ENCODE measurements at places on chromosomes 5 and 9.

- DNase-seq: no peak
These were observed 67.6 kb upstream of the TMC1 start for GRCh38 chr9:72453797-72454196.

- DNase-seq: no peak
These were observed 155.5 kb upstream of the EPB41L4A start for GRCh38 chr5:112574536-112574935.

DNA sequence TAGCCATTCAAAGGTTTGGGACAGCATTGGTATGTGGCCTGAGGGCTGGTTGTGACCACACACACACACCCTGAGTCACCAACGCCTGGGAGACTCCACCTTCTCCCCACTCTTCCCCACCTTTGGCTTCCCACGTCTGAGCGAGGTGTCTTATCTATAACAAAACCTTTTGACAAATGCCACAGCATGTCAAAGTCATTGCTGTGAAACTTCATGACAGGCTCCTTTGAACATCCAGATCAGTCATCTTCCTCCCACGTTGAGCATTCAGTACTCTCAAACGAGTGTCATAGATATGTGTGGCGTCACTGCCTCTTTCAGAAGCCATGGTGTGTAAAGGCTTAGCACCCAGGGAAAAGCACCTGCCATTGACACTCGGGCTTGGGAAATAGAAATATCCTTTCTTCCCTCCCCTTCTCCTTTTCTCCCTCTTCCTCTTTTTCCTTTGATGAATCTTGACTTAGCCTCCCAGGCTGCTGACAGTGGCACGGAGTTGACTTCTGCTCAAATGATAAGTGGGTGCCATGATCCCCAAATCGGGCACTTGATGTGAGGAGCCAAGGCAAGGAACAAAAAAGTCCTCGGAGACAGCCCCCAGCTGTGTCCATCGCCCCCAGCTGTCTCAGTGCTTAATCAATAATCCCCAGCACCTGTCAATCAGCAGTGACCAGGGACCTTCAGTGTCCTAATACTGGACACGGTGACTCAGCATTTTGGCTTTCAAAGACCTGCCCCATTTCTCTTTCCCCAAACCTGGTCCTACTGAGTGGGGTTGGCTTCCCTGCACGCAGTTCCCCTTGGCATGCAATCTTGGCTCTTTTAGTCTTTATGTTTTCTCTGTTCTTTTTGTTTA is 114.8 kb downstream of the FGF18 start:
- DNase-seq: no peak

DNA sequence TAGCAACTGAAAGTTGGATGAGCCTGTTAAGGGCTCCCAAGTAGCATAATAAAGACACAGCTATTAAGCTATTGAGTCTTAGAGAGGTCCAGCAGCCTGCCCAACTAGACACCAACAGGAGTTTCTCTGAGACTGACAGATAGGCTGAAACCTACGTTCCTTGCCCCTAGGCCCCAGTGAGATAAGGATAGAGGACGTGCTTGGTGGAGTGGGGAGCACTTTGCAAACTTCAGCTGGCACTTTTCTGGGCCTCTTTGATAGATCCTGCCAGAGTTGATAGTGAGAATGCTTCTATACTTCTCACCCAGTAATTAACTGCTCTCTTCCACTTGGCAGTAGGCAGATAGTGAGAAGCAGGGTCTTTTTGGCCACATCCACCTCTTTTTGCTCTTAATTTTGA is 20.8 kb upstream of the CTNNA1 start:
- DNase-seq: no peak

DNA sequence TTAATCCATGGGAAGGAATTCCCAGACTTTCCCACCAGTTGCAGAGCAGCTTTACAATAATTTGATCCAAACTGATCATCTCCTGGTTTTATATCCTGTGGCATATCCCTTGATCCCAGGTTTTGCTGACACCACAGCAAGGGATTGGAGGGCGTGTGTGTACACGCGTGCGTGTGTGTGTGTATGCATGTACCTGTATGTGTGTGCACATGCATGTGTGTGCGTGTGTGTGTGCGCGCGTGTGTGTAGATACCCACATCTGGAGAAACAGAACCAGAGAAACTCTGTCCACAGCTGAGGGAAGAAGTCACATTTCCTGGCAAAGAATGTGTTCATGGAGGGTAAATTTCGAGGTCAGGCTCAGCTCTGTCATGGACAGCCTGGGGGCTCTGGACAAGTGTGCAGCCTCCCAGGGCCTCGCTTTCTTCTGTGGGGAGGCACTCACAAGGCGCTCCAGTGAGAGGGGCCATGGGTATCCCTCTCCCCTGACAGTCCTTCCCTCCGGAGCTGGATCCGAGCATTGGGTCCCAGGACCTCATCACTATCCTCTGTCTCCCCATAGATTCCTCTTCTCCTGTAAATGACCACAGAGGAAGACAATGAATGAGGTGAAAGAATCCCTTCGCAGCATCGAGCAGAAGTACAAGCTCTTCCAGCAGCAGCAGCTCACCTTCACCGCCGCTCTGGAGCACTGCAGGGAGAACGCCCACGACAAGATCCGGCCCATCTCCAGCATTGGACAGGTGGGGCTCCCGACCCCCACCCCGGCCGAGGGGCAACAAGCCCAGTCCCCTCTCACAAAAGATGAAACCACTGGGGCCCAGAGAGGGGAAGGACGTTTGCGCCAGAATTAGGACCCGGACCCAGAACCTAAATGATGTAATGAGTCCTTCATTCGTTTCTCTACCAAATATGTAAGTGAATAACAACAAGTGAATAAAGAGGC is 4.9 kb downstream of the SPACA9 start:
- no peak for DNase-seq

- no peak for DNase-seq
These were observed 77.8 kb downstream of the BAAT start for GRCh38 chr9:101307051-101307450.

- no peak for DNase-seq
These were observed 153.6 kb upstream of the CD180 start for GRCh38 chr5:67350185-67350584.

GRCh38 chr9:137552022-137552768 is 516 bp downstream of the MRPL41 start:
- DNase-seq: peak; percentile 48

DNA sequence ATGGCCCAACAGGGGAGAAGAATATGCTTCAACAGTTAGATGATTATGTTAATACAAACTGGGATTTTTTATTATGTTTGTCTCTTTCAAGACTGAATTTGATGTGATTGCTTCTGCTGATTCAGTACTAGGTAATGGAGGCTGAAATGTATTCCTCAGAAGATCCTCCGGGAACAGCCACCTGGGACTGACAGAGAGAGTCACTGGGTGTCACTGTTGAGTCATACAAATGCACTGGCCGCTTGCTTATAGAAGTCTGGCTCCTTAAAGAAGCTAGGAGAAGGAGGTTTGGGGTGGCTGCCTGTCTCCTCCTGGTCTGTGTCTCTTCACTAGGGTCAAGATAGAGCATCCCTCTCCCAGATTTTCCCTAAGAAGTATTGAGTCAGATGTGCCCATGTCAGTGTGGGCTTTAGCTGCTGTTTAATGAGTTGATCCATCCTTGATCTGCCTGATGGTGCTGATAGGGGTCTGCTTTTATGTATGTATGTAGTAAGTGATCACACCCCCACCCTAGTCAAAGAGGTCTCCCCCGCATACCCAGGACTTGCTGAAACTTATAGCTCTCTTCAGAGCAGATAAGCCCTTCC is 773.4 kb downstream of the BRINP1 start:
- DNase-seq: no peak

GRCh38 chr5:81749561-81750307 is 1.2 kb downstream of the SSBP2 start:
- peak; percentile 36 for DNase-seq

DNA sequence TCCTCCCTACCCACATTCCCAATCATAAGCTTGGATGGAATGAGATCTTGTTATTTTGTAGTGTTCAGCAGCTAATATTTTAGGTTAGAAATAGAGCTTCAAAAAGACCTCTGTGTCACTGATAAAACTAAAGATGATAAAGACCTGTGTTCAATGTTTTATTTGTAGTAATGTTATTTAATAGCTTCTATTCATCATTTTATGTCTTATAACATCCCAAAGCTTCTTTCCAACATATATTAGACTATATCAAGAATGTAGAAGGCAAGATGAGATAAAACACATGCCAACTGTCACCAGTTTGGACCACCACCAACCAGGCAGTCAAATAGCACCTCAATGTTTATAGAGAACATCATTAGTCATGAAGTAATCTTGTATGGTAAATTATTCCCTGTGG is 409.5 kb upstream of the ITGA1 start:
- no peak for DNase-seq

- DNase-seq: no peak
These were observed 33.4 kb upstream of the FCHO2 start for GRCh38 chr5:72922422-72922821.

- no peak for DNase-seq
These were observed 13.1 kb upstream of the ANXA1 start for GRCh38 chr9:73138516-73138915.

GRCh38 chr5:7759951-7760580 is 90.9 kb downstream of the CFAP90 start:
- no peak for DNase-seq

GRCh38 chr5:62587737-62588136 is 9.1 kb downstream of the LRRC70 start:
- no peak for DNase-seq

DNA sequence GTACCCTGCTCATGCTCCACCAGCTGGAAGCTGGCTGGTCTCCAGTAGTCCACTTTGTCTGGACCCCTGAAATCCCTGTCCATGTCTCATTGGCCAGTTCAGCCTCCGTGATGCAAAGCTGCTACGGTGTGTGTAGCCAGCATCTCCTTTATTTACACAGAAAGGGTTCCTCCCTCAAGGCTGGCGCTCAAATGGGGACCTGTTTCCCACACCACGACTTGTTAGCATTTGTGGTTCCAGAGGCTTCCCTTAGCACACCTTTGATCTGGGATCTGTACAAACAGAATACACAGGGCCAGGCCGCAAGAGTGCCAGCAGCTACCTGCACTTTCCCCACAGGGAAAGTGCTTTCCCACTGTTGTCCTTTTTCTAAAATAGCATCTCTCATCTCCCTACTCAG is 5.7 kb upstream of the SMU1 start:
- DNase-seq: peak; percentile 30

GRCh38 chr5:39192450-39193160 is 26.8 kb downstream of the FYB1 start:
- no peak for DNase-seq

GRCh38 chr5:173281910-173282309 is 46.3 kb downstream of the STC2 start:
- no peak for DNase-seq

DNA sequence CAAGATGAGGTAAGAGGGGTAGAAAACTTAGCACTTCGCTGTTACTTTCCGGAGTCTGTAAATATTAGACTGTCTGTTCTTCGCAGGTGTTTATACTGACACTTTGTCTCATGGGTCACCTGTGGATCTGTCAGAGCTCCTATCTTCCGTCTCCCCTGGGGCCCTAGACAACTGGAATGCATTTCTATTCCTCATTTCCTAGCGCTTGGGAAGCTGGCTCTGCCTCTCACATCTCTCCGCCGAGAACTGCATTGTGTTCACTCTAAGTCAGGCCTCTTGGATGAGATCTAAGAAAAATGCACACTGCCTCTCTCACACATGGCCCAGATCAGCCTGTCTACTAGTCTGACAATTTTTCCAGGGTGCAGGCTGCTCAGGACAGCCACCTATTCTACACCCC is 39.5 kb downstream of the PCA3 start:
- DNase-seq: no peak

DNA sequence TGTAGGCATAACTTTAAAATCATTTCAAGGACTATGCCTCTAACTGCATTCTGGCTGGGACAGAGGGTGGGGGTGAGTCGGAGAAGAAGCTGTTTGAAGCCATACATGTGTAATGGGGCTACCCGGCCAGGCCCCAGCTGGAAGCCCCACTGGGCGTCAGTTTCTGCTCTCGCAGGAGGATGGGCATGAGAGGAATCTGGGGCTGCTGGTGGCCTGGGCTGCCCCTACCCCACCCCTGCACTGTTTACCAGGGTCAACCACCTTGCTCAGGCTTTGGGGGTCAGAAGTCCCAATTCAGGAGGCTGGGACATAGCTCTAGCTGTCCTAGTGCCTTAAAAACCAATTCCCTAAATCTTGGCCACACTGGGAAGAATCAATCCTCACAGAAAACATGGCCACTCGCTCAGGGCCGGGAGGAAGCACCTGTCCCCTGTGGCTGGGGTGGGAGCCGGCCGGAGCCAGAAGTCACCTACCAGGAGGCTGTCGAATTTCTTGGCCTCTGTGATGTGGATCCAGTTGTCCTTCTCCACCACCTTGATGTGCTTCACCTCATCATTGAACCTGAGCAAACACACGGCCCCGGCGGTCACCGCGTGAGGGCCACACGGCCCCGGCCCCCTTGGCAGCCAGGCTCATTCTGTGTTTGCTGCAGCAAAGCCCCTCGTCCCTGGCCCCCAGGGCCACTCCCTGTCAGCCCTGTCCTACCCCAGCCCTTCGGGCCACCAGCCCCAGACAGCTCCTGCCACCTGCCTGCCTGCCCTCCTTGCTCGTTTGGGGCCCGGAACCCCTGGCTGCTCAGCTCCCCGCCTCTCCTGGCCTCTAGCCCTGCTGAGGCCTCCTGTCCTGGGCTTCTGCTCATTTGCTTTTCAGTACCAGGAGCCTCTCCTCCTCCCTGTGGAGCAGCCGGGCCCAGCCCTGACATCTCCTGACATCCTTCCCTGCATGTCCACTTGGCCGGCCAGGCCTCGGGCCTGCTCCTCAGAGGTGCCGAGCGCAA is 33.6 kb upstream of the SARDH start:
- no peak for DNase-seq

- no peak for DNase-seq
These were observed 1.5 kb upstream of the PRDM12 start for GRCh38 chr9:130662970-130663257.

DNA sequence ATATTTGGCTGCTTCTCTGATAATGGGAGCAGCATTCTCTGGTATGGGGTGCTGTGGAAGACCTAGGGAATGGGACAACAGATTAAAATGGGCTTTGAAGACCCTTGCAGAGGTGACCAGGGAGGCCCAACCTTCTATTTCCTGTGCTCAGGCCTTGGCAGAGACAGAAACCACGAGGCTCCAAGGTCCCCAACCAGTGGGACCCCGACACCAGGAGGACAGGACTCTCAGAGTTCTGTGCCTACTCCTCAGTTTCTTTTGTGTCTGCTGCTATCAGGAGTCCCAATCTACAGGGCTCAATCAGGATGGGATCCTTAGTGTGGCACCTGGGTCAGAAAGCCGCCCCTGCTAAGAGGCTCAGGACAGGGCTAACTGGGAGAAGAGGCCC is 29.3 kb downstream of the CSF2 start:
- no peak for DNase-seq
